Stimulated activated CD4-positive, alpha-beta T cell treated with anti-CD3 and anti-CD28 coated beads, Interleukin-1b, Interleukin-23, amount 100 ng/mL, for 24 hours (primary cell): ENCODE measurements at places on chromosomes 3 and 15.

DNA sequence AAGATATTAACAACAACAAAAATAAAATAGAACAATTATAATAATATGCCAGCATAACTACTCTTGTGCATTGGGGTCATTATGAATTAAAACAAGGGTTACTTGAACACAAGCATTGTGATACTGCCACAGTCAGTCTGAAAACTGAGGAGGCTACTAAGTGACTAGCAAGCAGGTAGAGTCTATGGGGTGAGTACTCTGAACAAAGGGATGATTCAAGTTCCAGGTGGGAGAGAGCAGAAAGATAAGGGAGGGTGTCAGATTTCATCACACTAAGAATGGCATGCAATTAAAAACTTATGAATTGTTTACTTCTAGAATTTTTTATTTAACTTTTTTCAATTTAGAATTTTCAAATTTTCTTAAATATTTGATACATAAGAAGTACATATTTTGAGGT lies 754.4 kb upstream of the GOLIM4 start:
- no peak for DNase-seq

- no peak for DNase-seq
Observed at GRCh38 chr3:52829906-52830463, 487 bp downstream of the ITIH4 start.

- DNase-seq: no peak
Observed at GRCh38 chr3:134445636-134446035, 40.1 kb downstream of the ANAPC13 start.

DNA sequence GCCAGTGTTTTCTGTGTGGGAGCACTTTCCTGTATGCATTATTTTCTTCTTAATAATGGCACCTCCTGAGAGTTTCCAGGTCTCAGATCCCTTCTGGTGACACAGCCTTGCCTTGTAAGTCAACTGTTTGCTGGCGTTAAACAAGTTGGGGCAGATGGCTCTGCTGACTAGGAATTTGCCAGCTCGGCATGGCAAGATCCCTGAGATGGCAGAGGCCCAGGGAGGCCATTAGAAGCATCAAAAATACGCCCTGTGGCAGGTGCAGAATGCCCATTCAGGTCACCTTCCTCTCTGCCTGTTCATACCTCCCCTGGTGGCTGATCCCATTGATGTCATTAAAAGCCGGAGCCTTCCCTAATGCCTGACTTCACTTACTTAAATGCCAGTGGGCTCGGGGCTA lies 320.9 kb upstream of the CTDSPL start:
- DNase-seq: no peak

- no peak for DNase-seq
Observed at GRCh38 chr3:117238806-117239205, 529.2 kb downstream of the TUSC7 start.

- DNase-seq: no peak
Observed at GRCh38 chr3:181921220-181921619, 209.5 kb downstream of the SOX2 start.

DNA sequence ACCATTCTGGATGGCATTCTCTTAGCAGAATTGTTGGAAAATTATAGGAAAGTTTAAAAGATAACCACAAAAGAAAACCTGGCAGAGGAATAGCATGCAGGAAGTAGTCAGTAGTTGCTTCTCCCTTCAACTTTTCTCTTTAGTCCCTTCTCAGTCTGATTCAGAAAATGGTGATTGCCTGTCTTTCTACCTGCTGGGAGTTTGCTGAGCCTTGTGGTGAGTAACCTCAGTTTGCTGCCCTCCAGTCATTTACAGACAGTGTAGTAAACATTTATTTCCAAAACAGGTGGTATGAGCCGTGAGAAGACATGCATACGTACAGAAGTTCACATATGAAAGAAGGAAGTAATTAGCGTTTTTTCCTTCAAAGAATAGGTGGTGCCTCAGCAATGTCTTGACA lies 224.7 kb upstream of the POU1F1 start:
- DNase-seq: no peak

GRCh38 chr3:111750278-111750884 lies 108.7 kb upstream of the PHLDB2 start:
- no peak for DNase-seq

DNA sequence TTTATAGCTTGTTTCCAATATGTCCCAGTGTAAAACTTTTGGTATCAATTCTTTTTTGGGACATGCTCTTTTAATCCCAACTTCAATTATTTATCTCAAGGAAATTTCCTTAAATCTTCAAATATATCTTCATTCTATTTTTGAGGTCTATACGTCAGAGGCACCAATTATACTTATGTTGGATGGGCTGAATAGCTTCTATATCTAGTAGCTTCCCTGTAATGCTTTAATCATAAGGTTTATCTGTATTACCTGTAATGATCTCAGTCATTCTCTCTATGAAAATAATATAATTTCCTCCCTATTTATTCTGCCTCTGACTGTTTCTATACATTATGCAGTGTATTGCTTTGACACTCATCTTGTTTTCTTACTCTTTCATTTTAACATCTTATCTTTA lies 29.9 kb upstream of the MCCC1 start:
- no peak for DNase-seq

- DNase-seq: no peak
Observed at GRCh38 chr15:73935547-73935946, 9.3 kb downstream of the LOXL1 start.

DNA sequence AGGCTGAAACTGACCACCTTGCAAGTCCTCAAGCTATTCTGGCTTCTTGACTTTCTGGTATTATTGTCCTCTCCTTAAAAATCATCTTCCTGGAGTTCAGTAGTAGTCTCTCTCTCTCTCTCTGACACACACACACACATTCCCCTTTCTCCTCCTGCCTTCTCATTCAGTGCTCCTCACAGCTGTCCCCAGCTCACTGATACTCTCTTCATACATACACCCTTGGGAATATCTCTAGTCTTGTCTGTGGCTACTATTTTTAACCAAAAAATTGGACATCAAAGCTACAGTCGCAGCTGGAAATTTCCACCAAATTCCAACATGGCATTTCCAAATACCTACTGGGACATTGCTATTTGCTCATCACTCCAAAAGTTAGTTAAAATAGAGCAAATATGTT lies 178.9 kb downstream of the ECT2 start:
- no peak for DNase-seq

GRCh38 chr3:113878403-113878802 lies 39.8 kb downstream of the GRAMD1C start:
- DNase-seq: no peak

DNA sequence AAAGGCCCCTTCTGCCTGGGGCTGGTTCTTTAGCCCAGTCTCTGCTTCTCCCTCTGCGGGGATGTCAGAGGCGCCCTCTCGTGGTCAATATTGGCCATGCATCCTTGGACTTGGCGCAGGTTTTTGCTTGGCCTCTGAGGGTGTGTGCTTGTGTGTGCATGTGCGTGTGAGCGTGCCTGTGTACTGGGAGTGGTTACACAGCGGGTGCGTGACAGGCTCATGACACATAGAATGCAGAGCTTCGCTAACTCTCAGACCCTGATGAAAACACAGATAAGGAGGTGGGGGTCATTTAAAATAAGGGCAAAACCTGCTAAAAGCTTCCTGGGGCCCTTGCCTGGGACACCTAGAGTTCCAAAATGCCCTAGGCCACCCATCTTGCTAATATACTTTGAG lies 160.9 kb downstream of the SMAD6 start:
- DNase-seq: peak; percentile 47

- DNase-seq: peak; percentile 50
Observed at GRCh38 chr3:13648060-13649001, 99.4 kb downstream of the FBLN2 start.

DNA sequence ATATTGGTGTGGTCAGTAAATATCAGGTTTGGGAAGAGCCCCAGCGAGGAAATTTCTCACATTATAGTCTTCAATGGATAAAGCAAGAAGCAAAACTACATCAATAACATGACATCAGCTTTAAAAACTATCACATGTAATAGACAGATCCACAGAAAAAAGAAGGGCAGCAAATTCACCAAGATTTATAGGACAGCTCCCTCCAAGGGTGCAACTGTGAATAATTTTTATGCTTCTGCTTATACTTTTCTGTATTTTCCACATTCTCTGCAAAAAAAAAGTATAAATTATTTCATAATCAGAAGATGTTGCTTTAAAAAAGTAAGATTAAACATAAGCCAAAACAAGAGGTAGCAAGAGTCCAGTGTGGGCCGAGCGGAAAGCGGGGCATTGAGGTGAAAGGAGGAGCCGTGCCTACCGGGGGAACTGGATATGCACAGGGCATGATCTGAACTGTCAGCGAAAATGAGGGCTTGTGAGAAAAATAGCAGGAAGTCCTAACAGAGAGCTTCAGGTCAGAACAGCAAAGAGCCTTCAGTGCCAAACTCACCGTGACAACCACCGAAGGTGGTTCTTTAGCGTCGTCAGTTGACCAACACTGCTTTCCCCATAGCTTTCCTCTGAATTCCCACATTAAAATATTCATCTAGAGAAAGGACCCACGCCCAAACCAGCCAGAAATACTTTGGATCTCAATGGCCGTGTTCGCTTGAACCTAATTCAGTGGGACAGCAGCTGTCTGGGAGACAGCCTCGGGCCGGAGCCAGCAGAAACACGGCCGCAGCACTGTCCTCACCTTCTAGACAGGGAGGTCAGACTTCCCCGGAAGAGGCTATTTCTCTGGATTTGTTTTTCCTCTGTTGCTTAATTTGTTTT lies 59.8 kb downstream of the FAM174B start:
- no peak for DNase-seq

DNA sequence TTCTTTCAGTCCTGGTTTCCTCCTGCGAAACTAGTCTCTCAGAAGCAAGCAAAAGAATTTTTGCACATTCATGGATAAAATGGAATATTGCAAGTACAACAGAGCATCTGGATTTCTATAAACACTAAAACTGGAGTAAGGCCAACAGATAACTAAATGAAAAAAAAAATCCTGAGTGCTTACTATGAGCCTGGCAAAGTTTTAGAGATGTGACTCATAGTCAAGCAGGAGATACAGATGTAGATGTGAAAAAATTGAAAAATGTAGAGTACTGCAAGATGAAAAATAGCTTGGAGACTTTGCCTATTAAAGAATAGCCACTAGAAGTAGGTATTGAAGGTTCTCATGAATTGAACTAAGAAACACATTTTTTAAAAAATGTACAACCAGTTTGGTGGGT lies 397.4 kb downstream of the OTOL1 start:
- DNase-seq: no peak

GRCh38 chr3:184766555-184767261 lies 45.3 kb upstream of the VPS8 start:
- DNase-seq: no peak

- no peak for DNase-seq
Observed at GRCh38 chr15:33915571-33916407, 52.5 kb upstream of the CHRM5 start.

DNA sequence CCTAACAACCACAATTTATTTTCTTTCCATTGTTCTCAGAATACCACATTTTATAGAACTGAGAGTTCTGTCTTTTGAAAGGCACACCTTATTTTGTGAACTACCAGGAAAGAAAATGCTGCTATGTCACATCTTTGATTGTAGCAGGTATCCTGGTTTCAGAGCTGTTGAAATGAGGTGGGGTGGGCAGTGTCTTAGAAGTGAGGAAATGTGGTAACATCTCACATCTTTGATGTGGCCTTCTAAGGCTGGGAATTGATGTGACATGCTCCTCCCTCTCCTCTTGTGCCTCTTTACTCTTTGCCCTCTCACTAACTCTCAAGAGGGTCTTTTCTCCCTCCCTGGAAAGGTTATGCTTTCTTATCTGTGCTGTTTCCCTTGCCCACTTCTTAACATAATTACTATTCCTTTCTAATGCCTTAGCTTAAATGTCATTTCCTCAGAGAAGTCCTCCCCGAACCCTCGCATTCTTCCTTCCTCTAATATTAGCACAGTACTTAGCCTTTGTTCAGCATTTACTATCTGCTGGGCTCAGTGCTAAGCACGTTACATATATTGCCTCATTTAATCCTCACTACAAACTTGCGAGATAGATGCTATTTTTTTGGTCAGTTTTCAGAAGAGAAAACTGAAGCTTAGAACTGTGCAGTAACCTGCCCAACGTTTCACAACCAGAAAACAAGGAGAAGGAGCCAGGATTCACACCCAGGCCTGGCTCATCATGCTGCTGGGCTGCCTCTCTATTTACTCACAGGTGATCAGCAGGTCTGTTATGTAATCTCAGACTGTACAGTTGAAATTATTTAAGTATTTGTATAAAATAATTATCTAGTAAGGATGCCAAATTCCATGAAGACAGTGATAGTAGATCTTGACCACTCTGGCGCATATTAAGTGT lies 24.0 kb upstream of the SPTSSB start:
- DNase-seq: no peak

DNA sequence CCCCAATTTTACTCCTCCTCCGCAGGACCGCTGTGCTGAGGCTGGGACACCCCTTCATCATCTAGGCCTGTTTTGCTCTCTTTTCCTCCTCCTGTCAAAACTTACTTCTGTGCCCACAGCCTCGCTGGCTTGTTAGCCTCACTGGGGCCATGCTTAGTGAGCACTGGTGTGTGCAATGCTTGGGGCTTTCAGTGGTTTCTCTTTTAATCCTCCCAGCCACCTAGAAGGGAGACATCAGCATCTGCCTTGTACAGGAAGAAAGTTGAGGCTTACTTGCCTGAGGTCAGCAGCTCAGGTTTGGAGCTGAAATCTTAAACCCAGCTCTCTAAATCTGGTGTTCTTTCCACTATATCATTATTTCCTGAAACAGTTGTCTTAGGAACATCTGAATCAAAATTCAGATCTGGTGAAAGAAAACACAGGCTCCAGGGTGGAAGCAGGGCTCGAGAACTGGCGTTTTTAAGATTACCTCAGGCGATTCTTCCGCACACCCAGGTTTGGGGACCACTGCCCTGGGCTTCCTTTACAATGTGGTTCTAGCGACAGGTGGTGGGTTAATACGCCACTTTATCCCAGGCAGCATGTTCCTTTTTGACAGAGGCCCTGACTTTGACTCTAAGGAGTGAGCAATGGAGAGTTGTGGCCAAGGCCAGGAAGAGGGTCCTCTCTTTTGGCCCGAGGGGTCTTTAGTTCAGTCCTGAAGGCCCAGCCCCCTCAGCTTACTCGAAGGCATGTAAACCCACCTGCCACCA lies 3.8 kb downstream of the THSD4 start:
- DNase-seq: no peak

- no peak for DNase-seq
Observed at GRCh38 chr3:78741066-78741645, 1026.6 kb downstream of the ROBO1 start.
